ENCODE measurements at places on chromosomes 6 and 20.

GRCh38 chr20:49562311-49563014 lies 5.5 kb downstream of the PTGIS start:
- DNase-seq: peak; percentile 32

GRCh38 chr6:129440691-129441090 lies 269.3 kb downstream of the ARHGAP18 start:
- DNase-seq: no peak

- no peak for DNase-seq
Measured at GRCh38 chr6:31573239-31574105, 1.4 kb downstream of the LTA start.

- no peak for DNase-seq
Measured at GRCh38 chr20:63525971-63526370, 5.4 kb downstream of the PPDPF start.

GRCh38 chr6:138036111-138036510 lies 71.1 kb downstream of the PERP start:
- DNase-seq: no peak

GRCh38 chr6:132236744-132237143 lies 164.5 kb downstream of the MOXD1 start:
- no peak for DNase-seq
